ENCODE measurements at places on chromosomes 3 and 15.

DNA sequence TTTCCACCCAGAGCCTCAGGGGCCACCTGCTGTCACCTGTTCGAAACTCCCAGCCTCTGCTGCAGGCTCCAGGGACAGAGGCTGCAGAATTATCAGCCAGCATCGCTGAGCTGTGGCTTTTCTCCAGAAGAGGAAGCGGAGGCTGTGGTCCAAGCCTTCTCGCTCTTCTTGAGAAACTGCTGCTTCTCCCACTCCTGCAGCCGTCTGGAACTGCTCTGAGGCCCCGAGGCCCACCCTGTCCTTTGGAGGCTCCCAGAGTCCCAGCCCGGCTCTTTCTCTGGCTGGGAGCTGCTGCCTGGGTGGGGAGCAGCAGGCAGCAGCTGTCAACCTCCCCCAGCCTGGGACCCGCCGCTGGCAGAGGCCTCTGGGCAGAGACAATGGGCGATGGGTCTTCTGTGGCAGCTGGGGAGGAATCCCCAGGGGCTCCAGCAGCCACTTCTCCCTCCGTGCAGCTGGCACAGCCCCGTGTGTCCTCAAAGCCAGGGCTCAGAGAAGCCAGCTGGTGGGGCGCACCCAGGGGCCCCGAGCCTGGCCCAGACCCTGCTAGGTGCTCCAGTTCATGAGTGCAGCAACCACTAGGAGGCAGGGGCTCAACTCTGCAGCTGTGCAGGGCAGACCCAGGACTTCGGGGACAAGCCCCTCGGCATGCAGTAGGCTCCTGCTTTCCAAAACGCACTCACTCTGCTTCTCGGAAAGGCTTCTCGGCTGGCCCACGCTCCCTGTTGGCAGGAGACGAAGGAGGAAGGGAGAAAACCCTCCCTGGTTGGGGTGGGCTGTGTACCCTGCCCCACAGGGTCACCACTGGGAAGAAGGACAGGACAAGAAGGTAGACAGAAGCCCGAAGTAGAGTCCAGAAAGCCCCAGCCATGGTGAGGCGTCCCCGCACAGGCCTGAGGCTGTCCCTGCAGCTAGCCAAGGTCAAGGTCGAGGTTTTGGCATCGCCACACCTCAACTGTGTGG, 49.9 kb upstream of the FURIN start:
- DNase-seq, result no peak

DNA sequence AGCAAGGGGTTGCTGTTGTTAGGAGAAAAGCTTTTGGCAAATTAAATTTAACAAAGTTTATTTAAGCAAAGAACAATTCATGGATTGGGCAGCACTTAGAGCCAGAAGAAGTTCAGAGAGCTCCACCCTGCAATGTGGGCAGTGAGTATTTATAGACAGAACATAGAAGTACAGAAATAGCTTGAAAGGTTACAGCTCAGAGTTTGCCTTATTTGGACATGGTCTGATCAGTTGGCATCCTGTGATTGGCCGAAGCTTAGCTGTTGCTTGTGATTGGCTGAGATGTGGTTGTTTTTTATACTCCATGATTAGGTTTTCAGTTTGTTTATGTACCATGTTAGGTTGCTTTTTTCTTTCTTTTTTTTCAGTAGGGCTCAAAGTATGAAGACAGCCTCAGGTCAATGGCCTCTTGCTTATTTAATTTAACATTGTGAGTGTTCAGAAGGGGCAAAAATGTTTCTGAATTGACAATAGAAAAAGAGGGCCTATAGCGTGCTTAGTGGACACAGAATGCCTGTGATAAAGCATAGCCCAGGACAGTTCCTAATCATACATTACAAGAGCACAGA, 293.8 kb downstream of the IGSF11 start:
- no peak for DNase-seq

DNA sequence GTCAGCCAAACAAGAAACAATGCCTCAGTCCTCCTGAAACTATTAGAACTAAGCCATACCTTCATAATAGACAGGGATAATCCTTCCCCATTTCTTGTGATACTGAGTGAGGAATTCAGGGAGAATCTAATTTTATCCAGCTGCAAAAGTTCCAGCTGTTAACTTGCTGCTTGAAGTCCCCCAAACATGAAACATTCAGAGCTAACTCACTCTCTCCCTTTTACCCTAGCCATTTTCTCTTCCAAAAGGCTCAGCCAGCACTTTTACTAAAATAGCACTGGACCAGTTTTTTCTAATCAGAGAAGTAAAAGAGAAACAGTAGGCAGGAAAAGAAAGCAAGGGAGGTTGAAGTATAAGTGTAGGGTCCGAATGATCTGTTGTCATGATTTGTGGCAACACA, 268.1 kb downstream of the TAFA4 start:
- DNase-seq, result no peak

DNA sequence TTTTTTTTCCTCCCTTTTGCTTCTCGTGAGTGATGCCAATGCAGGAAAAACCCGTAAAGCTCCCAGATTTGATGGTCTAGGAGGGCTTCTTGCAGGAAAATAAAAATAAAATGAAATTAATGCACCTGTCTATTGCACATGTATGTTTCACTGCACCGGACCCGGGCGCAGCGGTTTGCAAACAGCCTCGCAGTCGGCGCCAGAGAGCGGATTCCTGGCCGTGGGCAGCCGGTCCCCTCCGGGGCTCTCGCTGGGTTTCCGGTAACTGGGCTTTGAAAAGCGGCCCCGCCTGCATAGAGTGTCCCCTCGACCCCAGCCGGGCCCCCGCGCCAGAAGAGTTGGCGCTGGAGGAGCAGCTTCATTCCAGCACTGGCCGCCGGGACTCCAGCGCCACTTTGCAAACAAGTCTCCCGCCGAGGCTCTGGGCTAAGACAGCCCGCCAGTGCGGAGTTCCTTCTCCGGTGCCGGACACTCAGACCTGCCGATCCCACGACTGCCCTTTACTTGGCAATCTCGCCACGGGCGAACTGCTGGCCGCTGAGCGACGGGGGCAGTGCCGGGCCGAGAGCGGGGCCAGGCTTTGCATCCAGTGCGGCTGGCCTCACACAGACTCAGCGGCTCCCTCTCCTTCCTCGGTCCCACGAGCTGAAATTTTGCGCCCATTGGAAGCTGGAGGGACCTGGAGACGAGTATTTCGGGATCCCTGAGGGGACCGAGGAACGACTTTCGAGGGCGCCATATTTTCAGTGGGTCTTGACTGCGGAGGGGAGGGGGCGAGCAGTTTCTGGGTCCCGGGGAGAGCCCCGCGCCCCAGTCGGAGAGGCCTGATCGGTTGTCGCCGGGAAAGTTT, 225.9 kb upstream of the C2CD4B start:
- no peak for DNase-seq

GRCh38 chr15:56653787-56654186, 79.5 kb downstream of the ZNF280D start:
- no peak for DNase-seq

GRCh38 chr3:120506828-120507774, 56.3 kb upstream of the FSTL1 start:
- DNase-seq, result no peak

DNA sequence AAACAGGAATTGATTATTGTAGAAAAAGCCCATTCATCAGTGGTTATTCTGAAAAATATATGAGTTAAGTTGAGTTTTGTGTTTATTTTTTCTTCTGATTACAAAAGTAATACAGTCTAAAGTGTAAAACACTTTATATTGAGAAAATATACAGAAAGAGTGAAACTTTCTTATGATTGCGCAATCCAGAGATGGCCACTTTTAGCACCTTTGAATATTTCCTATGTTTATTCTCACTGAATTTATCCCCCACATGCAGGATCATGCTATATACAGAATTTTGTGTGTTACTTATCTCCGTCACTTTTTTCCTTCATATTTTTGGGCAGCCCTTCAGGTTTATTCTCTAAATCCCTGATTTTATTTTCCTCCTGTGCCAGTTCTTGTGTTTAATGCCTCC, 285.2 kb downstream of the NAALADL2 start:
- no peak for DNase-seq

- no peak for DNase-seq
Measured at GRCh38 chr3:59464187-59464586, 414.4 kb upstream of the CFAP20DC start.

DNA sequence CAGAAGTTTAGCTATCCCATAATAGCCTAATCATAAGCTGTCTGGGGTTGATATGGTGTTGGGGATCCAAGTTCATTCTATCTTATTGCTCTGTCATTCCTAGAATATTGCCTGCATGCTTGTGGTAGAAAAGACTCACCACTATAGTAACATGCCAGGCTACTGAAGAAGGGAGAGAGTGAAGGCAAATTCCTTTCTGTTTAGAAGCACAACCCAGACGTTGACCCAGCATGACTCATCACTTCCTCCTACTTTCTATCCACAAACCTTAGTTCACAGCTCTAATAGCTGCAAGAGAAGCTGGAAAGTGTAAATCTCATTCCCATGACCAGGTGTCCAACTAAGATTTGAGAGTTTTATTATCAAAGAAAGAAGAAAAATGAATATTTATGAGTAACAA, 57.8 kb upstream of the NMD3 start:
- DNase-seq, result no peak

DNA sequence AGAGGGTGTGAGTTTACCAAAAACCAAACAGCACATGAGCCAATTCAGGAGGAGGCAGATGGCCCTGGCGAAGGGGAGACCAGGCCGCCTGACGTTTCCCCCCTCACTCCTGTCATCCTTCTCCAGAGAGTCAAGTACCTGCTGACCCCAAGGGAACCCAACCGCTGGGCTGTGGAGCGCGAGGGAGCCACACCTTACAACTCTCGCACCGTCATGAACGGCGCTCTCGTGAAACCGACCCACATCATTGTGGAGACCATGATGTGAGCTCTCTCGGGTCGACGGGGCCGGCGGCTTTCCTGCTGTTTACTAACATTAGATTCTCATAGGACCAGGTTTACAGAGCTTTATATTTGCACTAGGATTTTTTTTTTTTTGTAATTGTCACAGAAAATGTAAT, 55.4 kb downstream of the GRIP2 start:
- DNase-seq, result no peak

- DNase-seq, result no peak
Measured at GRCh38 chr3:136177876-136178275, 18.3 kb downstream of the MSL2 start.

DNA sequence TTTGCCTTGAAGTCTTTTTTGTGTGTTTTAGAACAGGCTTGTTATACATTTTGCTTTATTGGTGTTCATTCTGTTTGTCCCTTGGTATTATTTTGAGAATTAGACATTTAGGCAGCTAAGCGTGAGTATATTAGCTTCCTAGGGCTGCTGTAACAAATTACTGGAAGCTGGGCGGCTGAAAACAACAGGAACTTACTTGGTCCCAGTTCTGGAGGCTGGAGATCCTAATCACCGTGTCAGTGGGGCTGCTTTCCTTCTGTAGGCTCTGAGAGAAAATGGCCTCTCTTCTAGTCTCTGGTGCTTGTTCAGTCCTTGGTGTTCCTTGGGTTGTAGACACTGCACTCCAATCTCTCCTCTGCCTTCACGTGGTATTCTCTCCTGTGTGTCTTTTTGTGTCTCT, 142.3 kb downstream of the KLHL25 start:
- no peak for DNase-seq

- no peak for DNase-seq
Measured at GRCh38 chr3:42492508-42493080, 9.8 kb upstream of the VIPR1 start.

- no peak for DNase-seq
Measured at GRCh38 chr3:69752241-69752640, 13.0 kb downstream of the MITF start.

DNA sequence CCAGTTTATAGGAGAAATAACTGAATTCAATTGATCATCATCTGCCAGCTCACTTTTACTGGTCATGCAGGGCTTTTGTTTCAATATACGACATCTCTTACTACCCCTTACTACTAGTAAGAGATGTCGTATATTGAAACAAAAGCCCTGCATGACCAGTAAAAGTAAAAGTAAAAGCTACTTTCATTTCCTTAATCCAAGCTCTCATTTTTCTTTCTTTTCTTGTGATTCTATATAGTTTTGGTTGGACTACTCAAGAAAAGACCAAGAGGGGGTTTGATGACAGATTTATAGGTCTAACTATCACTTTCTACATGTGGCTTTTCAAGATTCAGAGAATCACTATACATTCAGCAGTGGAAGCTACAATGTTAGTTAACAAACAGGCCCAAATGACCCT, 1237.3 kb downstream of the ROBO2 start:
- no peak for DNase-seq

GRCh38 chr15:46296797-46297196, 662.0 kb downstream of the SQOR start:
- no peak for DNase-seq

DNA sequence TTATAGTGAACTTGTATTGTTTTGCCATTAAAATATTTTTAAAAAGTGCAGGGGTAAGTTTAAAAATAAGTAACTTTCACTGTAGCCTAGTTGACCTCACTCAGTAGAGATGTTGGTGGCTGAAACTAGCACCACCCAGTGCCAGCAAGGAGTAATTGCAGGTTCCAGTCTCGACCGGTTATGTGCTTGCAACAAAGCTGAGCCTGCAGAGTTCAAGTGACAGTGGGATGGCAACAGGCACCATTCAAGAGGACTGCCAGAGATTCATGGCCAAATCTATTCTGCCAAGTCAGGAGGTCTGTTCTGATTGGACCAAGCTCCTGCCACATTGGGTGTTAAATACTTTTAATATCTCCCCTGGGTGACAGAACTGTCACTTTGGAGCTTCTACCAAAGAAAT, 2.7 kb downstream of the ADAMTS7 start:
- DNase-seq, result no peak

DNA sequence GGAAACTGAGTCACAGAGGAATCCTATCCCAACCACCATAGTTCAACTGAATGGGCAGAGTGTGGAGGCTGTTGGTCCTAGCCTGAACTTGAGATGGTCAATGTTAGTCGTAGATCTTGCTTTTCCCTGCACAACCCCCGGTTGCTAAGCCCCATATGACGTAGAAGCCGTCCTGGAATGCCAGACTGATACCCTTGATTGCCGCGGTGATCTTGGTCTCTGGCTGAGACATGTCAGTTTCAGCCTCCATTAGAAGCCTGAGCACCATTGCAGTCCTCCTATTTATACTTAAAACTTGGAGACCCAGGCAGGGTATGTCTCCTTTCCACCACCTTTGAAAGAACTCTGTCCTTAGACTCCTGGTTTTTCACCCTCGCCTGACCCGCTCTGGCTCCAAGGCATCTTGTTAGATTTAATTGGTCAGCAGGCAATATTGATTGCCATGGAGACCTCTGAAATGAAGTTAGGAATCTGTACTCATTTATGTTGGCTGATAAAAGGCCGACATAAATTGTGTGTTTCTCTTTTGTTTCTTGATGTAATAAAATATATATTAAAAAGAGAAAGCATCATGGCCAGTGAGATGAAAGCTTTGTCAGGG, 53.4 kb downstream of the RPLP1 start:
- no peak for DNase-seq

- DNase-seq, result no peak
Measured at GRCh38 chr3:128245460-128245859, 92.2 kb downstream of the EEFSEC start.

DNA sequence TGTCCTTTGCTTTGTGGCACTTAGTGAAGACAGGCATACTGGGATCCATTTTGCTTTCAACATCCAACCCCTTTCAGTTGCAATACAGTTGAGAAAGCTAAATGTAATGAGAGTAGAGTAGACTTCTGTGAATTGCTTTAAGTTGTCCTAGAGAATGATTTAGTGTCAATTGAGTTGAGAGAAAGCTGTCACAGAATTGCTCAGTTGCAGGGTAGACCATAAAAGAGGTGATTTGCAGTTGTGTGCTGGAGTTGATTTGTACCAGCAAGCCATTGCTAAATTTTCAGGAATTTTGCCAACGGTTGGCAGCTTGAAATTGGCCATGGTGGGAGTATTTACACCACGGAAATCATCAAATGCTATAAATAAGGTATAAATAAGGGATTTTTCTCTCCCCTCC, 2.2 kb downstream of the ABHD5 start:
- DNase-seq, result no peak

Data from effector memory CD4-positive, alpha-beta T cell (primary cell).